ENCODE measurements at places on chromosomes 1 and 21. TPM values are rescaled to one million over a fixed set of nuclear protein-coding genes. Genes with fewer than 3 reads are reported as not detected.

GRCh38 chr1:21539933-21540332, 30.7 kb downstream of the ALPL start:
- H3K27ac ChIP-seq: no peak overlapping the region
- no peaks in the 10 kb centered on the region for H3K36me3 ChIP-seq
- no peak overlapping the region for H3K4me3 ChIP-seq
- H3K4me1 ChIP-seq: no peaks in the 10 kb centered on the region
- H3K27me3 ChIP-seq: no peaks in the 10 kb centered on the region

DNA sequence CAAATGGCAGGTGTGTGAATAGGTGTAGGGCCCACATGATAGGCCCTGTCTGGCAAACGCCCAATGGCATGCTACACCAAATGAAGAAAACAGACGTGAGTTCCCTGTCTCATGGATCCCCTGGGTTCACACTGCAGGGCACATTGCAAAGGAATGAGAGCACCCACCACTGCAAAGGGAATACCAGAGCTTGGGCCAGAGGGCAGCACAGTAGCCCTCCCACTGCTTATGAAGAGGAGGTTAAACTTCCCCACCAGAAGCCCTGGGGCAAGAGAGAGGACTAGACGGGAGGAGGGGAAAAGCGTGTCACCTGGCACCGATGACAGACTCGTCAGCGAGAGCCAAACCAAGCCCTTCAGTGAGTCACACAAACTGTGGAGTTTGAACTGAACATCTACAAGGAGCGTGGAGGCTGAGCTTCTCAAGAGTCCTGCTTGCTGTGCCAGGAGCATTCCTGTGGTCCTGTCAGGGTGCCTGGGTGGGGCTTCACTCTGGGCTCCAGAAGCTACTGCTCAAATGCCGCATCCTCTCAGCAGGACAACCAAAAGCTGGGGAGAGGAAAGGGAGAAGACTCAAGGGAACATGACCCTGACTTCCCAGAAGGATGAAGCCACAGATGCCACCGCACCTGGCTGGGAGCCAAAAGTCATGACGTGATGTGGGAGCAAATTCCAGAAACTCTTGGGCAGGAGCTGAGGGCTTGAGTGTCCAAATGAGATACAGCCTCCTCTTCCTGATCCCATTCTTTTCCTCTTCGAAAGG, 61.1 kb downstream of the TOMM20 start:
- H3K4me1 ChIP-seq: peaks cover 43% of the 10 kb centered on the region
- DNase-seq: peak; percentile 94
- no peaks in the 10 kb centered on the region for H3K36me3 ChIP-seq
- peaks cover 17% of the 10 kb centered on the region for H3K27me3 ChIP-seq
- H3K27ac ChIP-seq: peak overlapping the region; percentile 24

MROH9 gene
- not detected for total RNA-seq

DNA sequence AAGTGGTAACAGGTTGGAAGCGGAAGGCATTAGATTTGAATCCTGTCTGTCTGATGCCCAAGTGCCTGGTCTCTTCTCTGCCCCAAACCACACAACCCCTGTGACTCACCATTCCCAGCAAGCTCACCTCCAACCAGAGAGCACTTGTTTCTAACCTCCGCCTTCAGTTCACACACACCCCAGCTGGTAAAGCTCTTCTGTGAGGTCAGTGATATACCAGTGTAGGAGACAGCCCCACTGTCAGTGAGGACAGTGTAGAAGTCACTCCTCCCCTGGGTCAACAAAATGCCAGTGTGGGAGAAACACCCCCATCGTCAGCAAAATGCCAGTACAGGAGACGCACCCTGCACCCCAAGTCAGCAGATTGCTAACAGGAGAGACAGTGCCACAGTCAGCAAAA, 2.6 kb downstream of the RIMS3 start:
- H3K4me1 ChIP-seq: peaks cover 40% of the 10 kb centered on the region
- H3K27me3 ChIP-seq: no peaks in the 10 kb centered on the region
- no peak overlapping the region for H3K4me3 ChIP-seq
- H3K36me3 ChIP-seq: no peaks in the 10 kb centered on the region
- no peak overlapping the region for H3K27ac ChIP-seq

DNA sequence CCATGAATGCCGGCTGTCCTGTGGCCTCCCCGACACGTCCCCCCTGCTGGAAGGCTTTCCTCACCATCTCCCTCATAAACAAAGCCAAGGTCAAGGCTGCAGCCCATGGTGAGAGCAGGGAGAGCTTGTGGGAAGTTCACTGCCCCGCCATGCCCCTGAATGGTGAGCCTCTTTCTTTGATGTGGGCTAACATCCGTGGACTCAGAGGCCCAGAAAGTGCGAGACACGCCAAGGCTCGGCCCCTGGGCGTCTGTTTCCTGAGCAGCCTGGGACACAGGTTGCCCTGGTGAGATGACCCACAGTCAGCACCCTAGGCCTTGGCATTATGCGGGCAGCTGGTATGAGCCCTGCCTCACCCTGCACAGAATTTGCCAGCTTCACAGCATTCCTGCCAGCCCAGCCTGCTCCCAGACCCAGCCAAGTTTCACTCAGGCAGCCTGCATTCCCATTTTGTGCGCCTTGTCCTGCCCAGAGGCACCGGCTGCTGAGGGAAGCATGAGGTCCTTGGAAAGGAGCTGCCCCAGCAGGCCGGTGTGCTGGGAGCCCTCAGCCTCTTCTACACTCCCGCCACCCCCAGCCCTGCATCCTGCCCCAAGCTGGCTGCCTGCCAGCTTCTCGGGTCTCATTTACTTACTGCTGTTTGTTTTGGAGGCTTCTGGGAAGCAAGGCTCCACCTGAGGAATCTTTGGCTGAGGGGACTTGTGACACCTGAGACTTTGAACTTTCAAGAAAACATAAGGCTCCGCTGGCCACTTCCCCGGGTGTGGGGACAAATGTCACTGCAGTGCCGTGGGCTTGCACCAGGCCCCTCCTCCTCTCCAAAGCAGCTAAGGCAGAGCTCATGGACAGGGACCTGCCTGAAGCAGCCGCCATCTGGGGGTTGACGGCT, 31.9 kb downstream of the NEK2 start:
- H3K27ac ChIP-seq: peak overlapping the region; percentile 29
- no peak for DNase-seq
- H3K4me1 ChIP-seq: peaks cover 14% of the 10 kb centered on the region
- H3K4me3 ChIP-seq: no peak overlapping the region

DNA sequence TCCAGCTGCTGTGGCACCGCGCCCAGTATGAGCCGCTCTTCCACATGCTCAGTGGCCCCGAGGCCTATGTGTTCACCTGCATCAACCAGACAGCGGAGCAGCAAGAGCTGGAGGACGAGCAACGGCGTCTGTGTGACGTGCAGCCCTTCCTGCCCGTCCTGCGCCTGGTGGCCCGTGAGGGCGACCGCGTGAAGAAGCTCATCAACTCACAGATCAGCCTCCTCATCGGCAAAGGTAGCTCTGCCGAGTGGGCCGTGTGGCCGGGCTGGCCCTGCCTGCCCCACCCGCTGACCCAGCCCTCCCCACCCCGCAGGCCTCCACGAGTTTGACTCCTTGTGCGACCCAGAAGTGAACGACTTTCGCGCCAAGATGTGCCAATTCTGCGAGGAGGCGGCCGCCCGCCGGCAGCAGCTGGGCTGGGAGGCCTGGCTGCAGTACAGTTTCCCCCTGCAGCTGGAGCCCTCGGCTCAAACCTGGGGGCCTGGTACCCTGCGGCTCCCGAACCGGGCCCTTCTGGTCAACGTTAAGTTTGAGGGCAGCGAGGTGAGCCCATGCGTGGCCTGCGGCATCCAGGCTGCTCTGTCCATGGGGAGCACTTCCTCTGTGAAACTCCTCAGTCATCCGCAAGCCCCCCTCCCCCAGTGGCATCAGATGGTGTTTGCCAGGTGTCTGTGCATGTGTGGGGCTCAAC, 64.2 kb downstream of the PIK3CD start:
- H3K36me3 ChIP-seq: no peaks in the 10 kb centered on the region
- no peaks in the 10 kb centered on the region for H3K27me3 ChIP-seq
- peaks cover 10% of the 10 kb centered on the region for H3K4me1 ChIP-seq
- H3K4me3 ChIP-seq: no peak overlapping the region
- no peak overlapping the region for H3K27ac ChIP-seq

GRCh38 chr1:235757587-235758096, 108.1 kb upstream of the GNG4 start:
- H3K36me3 ChIP-seq: no peaks in the 10 kb centered on the region
- no peaks in the 10 kb centered on the region for H3K4me1 ChIP-seq
- no peak overlapping the region for H3K27ac ChIP-seq
- H3K27me3 ChIP-seq: no peaks in the 10 kb centered on the region

NPL gene
- 0.39 TPM for total RNA-seq

CLIC6 gene
- 0.05 TPM for total RNA-seq

DNA sequence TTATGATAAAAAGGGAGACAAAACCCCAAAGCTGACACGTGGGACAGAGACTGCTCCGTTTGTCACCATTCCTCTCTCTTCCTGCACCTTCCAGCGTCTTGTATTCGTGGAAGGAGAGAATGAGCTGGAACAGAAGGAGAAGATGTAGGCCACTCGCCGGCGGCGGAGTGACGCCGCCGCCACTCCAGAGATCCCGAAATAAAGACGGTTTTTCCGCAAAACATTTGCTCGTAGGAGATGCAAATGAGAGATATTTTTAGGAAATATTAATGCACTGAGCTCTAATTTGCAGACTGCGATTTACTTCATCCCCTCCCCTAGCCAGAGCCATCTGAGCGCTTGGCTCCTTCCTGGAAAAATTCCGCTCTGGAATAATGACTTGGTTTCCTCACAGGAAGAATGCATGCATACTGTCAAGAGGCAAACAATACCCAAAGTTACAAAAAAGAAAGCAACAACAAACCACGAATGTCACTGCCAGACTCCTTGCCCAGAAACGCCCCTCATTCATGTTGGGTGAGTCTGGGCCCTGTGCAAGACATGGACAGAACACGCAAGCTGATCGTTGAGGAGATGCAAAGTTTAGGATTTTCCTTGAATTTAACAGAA, 18.0 kb upstream of the ADARB1 start:
- no peak overlapping the region for H3K4me3 ChIP-seq
- no peak for DNase-seq
- no peaks in the 10 kb centered on the region for H3K36me3 ChIP-seq
- peaks cover 8% of the 10 kb centered on the region for H3K27me3 ChIP-seq

DNA sequence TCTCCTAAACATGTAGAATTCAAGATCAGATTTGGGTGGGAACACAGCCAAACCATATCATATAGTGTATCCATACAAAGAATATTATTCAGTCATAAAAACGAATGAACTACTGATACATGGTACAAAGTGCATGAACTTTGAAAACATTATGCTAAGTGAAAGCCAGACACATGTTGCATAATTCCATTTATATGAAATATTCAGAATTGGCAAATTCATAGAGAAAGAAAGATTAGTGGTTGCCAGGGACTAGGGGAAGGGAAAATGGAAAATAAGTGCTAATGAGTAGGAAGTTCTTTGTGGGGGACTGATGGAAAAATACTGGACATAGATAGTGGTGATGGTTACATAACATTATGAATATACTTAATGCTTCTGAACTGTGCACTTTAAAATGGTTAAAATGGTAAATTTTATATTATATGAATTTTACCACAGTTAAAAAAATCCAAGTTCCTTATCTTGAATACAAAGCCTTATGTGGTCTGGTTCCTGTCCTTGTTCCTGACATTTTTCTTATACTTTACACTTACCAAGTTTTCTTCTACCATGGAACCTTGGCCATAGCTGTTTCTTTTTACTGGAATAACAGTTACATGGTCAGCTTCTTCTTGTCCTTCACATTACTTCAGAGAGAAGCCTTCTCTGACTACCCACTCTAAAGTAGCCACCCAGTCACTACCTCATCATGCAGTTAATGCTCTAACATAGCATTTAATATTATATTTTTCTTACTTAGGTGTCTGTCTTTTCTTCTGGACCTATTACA, 64.0 kb downstream of the CCDC18 start:
- H3K4me3 ChIP-seq: no peak overlapping the region
- no peak overlapping the region for H3K27ac ChIP-seq
- no peaks in the 10 kb centered on the region for H3K4me1 ChIP-seq
- no peaks in the 10 kb centered on the region for H3K36me3 ChIP-seq
- H3K27me3 ChIP-seq: no peaks in the 10 kb centered on the region

GRCh38 chr21:43984905-43985689, 27.0 kb upstream of the TRAPPC10 start:
- no peak for DNase-seq
- no peaks in the 10 kb centered on the region for H3K36me3 ChIP-seq
- no peak overlapping the region for H3K27ac ChIP-seq
- H3K4me1 ChIP-seq: no peaks in the 10 kb centered on the region
- H3K27me3 ChIP-seq: no peaks in the 10 kb centered on the region

GRCh38 chr1:5935026-5935425, 57.2 kb downstream of the NPHP4 start:
- no peaks in the 10 kb centered on the region for H3K4me1 ChIP-seq
- DNase-seq: no peak
- H3K27ac ChIP-seq: no peak overlapping the region
- no peak overlapping the region for H3K4me3 ChIP-seq
- peaks cover 2% of the 10 kb centered on the region for H3K36me3 ChIP-seq
- no peaks in the 10 kb centered on the region for H3K27me3 ChIP-seq

GRCh38 chr21:26447932-26448475, 125.1 kb downstream of the CYYR1 start:
- H3K36me3 ChIP-seq: no peaks in the 10 kb centered on the region
- DNase-seq: no peak
- no peak overlapping the region for H3K4me3 ChIP-seq
- no peaks in the 10 kb centered on the region for H3K4me1 ChIP-seq
- no peak overlapping the region for H3K27ac ChIP-seq
- no peaks in the 10 kb centered on the region for H3K27me3 ChIP-seq

- H3K27me3 ChIP-seq: no peaks in the 10 kb centered on the region
- peak overlapping the region; percentile 92 for H3K27ac ChIP-seq
- no peak for DNase-seq
- H3K4me1 ChIP-seq: peaks cover 11% of the 10 kb centered on the region
Observed at GRCh38 chr21:42009018-42009830, 936 bp downstream of the ZBTB21 start.

- no peaks in the 10 kb centered on the region for H3K36me3 ChIP-seq
- DNase-seq: no peak
- H3K27me3 ChIP-seq: peaks cover 4% of the 10 kb centered on the region
- no peak overlapping the region for H3K4me3 ChIP-seq
Observed at GRCh38 chr1:56099766-56100265, 479.5 kb downstream of the PLPP3 start.

Data from HCT116 (cell line).